ENCODE measurements at places on chromosomes 2 and 18. TPM values are rescaled to one million over a fixed set of nuclear protein-coding genes. Genes with fewer than 3 reads are reported as not detected.

Gene SLC4A5
- 15.1 TPM for total RNA-seq

Gene MXD1
- total RNA-seq: 14.3 TPM

Gene ABCG5
- total RNA-seq: not detected

GRCh38 chr2:216590780-216591179 lies 42.4 kb upstream of the IGFBP2 start:
- H3K27ac ChIP-seq: no peak overlapping the region
- H3K27me3 ChIP-seq: peaks cover 3% of the 10 kb centered on the region
- H3K4me3 ChIP-seq: no peak overlapping the region
- no peak for DNase-seq

DNA sequence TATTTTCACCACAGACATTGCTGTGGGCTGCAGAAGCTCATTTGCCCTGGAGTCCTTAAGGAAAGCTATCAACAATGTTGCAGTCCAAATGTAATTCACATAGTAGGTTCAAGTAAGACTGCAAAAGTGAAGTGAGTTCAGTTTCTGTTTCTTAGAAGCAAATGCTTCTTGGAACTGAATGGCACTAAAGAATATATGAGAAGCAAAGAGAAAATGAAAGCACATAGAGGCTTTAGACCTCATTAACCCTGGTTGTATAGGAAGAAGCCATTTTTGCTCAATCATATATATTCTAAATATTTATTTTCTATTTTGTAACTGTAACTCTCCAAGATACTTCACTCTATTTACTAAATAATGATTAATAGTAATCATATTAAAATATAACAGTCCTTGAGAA lies 292.0 kb downstream of the ZNF804A start:
- no peak overlapping the region for H3K27ac ChIP-seq
- no peaks in the 10 kb centered on the region for H3K4me1 ChIP-seq

GRCh38 chr2:189109921-189110397 lies 69.6 kb downstream of the COL5A2 start:
- H3K27me3 ChIP-seq: peaks cover 2% of the 10 kb centered on the region
- H3K36me3 ChIP-seq: no peaks in the 10 kb centered on the region
- no peaks in the 10 kb centered on the region for H3K4me1 ChIP-seq

DNA sequence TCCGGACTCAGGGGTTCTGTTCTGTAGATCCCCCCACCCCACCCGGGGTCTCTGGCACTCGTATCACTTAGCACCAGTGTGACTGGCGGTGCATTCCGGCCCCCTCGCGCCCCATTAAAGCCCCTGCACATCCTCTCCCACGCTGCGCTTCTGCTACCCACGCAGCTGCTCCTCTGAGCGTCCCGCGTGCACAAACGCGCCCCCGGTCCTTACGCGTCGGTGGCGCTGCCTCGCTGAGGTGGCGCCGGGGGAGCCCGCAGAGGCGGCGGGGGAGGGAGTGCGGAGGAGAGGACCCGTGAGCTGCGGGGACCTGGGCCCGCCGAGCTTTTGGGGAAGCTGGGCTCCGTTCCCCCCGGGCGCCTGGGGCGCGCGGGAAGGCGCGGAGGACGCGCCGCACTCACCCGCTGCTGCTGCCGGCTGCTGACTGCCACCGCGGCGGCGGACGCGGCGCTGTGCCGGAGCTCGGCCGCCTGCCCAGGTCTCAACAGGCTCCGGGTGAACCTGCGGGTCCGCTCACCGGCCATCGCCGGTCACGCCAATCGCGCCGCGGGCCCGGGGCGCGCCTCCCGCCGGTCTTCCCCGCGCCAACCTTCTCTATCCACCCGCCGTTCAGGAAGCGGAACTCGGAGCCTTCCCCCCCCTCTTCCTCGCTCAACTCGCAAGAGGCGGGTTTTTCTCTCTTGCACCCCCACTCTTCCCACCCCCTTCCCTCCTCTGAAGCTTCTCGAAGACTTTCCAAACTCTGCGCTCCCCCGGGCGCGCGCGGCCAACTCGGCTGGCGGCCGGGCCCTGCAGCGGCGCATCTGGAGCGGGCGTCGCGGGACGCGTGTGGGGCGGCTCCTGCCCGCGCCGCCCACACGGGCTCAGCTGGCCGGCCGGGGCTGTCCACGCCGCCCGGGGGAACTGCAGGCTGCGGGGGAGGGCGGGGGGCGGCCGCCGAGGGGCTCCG lies at the start of gene DOCK10:
TSS of gene DOCK10 (minus strand) at position 618 of the 949 bp plus-strand sequence. CDS start at position 524, 94 bp downstream.
- H3K27me3 ChIP-seq: no peaks in the 10 kb centered on the region
- H3K27ac ChIP-seq: peak within 1 kb of the TSS; percentile 98
- peak within 1 kb of the TSS; percentile 93 for H3K4me3 ChIP-seq
- H3K36me3 ChIP-seq: no peaks in the 10 kb centered on the region

DNA sequence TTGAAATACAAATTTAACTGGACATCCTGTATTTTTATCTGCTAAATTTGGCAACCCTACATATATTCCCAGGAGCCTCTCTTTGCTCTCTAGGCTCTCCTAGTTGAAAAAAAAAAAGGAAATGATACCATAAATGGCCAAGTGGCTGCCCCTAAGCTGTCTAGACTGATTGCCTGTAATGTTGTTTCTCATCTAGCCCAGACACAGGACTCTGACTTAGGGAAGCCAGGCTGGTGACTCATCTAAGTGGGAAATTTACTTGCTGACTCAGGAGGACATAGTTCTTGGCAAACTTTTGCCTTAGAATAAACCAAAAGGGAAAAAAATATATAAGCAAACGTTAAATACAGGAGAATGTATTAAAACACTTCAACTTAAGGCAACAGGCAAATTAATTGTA lies 14.6 kb upstream of the ITGAV start:
- H3K4me1 ChIP-seq: peaks cover 1% of the 10 kb centered on the region
- H3K27ac ChIP-seq: no peak overlapping the region
- H3K4me3 ChIP-seq: no peak overlapping the region
- no peak for DNase-seq
- no peaks in the 10 kb centered on the region for H3K36me3 ChIP-seq

- H3K4me1 ChIP-seq: no peaks in the 10 kb centered on the region
- no peak for DNase-seq
- no peak overlapping the region for H3K27ac ChIP-seq
- no peaks in the 10 kb centered on the region for H3K36me3 ChIP-seq
Observed at GRCh38 chr18:4284528-4284927, 170.6 kb downstream of the DLGAP1 start.

DNA sequence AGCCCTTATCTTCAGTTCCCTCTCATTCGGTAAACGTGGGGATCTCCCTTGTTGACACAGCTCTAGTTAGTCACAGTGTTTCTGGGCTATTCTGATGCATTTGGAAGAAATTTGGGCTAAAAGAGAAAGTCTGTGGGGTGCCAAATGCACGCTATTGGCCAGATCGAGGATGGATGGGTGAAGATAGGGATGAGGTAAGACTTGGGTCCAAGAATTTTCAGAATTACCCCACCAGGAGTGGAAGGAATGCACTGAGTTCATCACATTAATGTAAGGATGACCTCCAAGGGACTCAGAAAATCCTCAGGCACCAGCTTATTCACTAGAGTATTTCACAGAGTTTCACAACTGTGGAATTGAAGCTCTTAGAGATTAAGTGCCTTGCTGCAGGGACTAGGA lies 49.3 kb downstream of the NRP2 start:
- DNase-seq: no peak
- no peak overlapping the region for H3K27ac ChIP-seq
- H3K4me3 ChIP-seq: no peak overlapping the region
